CD4-positive, CD25-positive, alpha-beta regulatory T cell (primary cell): ENCODE measurements at places on chromosomes 4 and X. TPM values are rescaled to one million over a fixed set of nuclear protein-coding genes. Genes with fewer than 3 reads are reported as not detected.

- no peaks in the 10 kb centered on the region for H3K36me3 ChIP-seq
- DNase-seq, result no peak
- peaks cover 4% of the 10 kb centered on the region for H3K27me3 ChIP-seq
- H3K27ac ChIP-seq, result no peak overlapping the region
- no peak overlapping the region for H3K4me3 ChIP-seq
- H3K4me1 ChIP-seq, result no peaks in the 10 kb centered on the region
Observed at GRCh38 chr4:184934961-184935360, 83.3 kb upstream of the HELT start.

DNA sequence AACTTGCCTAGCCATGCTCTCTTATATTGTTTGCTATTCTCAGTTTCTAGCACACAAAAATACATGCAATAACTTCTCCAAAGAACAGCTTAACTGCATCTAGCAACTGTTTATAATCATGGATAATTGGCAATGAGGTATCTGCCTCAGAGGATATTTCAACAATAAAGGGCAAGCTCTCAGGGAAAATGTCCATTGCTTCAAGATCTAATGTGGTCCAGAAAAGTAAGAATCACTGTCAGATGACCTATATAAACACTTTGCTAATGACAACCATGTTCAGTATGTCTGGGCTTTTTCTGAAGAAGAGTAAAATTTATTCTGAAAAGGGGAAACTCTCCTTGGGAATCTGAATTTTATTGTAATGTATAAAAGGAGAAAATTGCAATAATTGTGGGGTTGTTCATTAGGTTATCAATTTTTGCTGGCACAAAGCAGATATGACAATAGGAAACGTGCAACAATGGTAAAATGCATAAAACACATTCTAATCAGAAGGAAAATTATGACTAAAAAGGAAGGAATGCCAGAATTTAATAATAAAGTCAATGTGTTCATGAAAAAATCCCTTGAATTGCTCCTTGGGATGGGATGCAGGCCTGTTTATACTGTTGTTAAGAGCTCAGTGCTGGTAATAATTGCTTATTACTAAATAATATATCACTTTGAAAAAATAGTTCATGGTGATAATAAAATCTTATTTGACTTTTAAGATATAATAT is 90.3 kb downstream of the ANTXR2 start:
- no peaks in the 10 kb centered on the region for H3K27me3 ChIP-seq
- no peak overlapping the region for H3K4me3 ChIP-seq
- no peaks in the 10 kb centered on the region for H3K4me1 ChIP-seq
- H3K27ac ChIP-seq, result no peak overlapping the region
- peaks cover 37% of the 10 kb centered on the region for H3K36me3 ChIP-seq

- H3K27ac ChIP-seq, result no peak overlapping the region
- no peaks in the 10 kb centered on the region for H3K36me3 ChIP-seq
- H3K4me3 ChIP-seq, result no peak overlapping the region
- DNase-seq, result no peak
Observed at GRCh38 chr4:85823295-85823694, 348.3 kb downstream of the ARHGAP24 start.

DNA sequence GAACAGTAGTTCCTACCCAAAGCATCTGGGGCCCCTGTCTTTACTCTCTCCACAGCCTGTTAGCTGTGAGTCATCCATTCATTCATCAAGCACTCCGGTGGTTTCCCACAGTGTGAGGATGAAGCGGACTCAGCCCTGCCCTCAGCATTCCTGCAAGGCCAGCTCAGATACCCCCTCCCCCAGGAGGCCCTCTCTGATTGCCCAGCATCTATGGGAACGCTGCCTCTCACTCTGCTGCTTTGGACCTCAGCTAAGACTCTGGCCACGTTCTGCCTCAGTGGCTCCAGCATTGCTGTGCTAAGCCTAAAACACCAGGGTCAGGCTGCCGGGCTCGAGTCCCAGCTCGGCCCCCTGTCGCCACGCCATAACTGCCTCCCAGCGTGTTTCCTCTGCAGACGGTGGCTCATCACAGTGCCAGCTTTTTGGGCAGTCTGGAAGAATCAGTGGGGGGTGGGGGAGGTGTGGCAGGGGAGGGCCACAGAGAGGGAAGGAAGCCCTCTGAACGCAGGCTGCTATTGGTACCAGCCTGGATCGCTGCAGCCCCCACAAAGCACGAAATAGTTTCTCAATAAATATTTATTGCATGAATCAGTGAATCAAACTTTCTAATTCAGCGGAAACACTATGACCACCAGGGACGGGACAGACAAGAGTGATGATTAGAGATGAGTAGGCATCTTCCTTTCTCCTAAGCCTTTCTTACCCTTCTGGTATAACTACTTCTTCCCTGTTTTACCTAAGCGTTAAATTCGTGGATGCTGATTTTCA is 74.4 kb downstream of the SORCS2 start:
- no peaks in the 10 kb centered on the region for H3K36me3 ChIP-seq
- no peaks in the 10 kb centered on the region for H3K27me3 ChIP-seq
- no peaks in the 10 kb centered on the region for H3K4me1 ChIP-seq
- H3K27ac ChIP-seq, result no peak overlapping the region
- H3K4me3 ChIP-seq, result no peak overlapping the region

DNA sequence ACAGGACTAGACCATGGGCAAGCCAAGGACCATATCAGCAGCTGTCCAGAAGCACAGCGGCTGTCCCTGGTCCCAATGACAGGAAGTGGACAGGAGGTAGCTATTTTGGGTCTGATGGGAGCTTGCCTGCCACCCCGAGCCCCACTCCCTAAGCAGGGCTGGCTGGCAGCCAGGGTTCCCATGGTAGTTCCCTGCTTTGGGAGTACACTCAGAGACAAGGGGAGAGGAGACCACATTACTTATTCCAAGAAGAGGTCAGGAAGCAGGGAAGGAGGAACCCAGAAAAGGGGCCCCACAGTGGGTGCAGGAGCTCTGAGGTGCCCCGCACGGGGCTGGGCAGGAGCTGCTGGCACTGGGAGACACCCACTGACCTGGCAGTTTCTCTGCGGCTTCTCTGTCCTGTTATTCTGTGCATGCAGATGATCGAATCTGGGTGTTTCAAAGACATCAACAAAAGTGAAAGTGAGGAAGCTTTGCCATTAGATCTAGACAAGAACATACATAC is 36.3 kb downstream of the HTT-AS start:
- no peak overlapping the region for H3K27ac ChIP-seq
- H3K4me3 ChIP-seq, result peak overlapping the region; percentile 60
- H3K4me1 ChIP-seq, result peaks cover 35% of the 10 kb centered on the region
- peak; percentile 60 for DNase-seq
- no peaks in the 10 kb centered on the region for H3K36me3 ChIP-seq

DNA sequence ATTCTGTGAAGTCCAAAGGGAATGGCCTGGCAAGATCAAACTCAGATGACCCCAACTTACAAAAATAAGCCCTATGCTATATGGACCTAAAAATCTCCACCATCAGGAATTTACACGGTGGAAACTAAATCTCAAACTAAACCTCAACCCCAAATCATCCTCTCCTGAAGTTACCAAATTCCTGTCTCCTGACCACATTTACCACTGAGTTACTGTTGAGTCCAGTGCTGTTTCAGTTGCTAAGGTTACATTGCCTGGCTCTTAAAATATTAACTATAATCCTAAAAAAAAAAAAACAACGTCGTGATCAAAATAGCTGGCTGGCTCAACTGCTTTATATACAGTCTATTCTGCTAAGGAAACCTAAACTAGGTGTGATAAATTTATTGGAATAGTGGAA is 315.2 kb upstream of the SLIT2 start:
- no peak for DNase-seq
- H3K4me1 ChIP-seq, result no peaks in the 10 kb centered on the region
- H3K27me3 ChIP-seq, result no peaks in the 10 kb centered on the region
- H3K36me3 ChIP-seq, result no peaks in the 10 kb centered on the region

- H3K27me3 ChIP-seq, result no peaks in the 10 kb centered on the region
- no peak overlapping the region for H3K27ac ChIP-seq
- no peak overlapping the region for H3K4me3 ChIP-seq
- DNase-seq, result no peak
- H3K36me3 ChIP-seq, result no peaks in the 10 kb centered on the region
Observed at GRCh38 chrX:23816179-23816578, 33.2 kb downstream of the SAT1 start.

DNA sequence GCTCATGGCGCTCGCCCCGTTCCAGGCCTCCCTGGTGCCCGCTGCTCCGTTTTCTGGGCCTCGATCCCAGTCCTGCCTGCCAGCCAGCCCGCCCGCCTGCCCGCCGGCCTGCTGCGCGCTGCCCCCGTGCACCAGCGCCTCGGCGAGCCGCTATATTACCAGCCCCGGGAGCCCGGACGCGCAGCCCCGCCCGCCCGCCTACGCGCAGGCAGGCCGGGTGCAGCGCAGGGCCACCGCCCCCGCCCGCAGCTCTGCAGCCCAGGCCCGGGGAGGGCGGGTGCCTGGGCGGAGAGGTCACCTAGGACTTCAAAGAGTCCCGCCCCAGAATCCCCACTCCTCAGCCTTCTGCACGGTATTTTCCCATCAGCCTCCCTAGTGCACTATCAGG is at the start of gene MAOB:
Gene MAOB (minus strand): TSS at position 157 of the 388 bp plus-strand sequence. CDS start 151 bp downstream, at position 6.
- H3K27me3 ChIP-seq, result peaks cover 9% of the 10 kb centered on the region
- no peak within 1 kb of the TSS for H3K4me3 ChIP-seq
- no peak within 1 kb of the TSS for H3K27ac ChIP-seq
- no peak for DNase-seq
- no peaks in the 10 kb centered on the region for H3K4me1 ChIP-seq

- H3K4me1 ChIP-seq, result no peaks in the 10 kb centered on the region
- no peak for DNase-seq
- H3K36me3 ChIP-seq, result no peaks in the 10 kb centered on the region
Observed at GRCh38 chrX:13499736-13500135, 69.7 kb upstream of the EGFL6 start.

DNA sequence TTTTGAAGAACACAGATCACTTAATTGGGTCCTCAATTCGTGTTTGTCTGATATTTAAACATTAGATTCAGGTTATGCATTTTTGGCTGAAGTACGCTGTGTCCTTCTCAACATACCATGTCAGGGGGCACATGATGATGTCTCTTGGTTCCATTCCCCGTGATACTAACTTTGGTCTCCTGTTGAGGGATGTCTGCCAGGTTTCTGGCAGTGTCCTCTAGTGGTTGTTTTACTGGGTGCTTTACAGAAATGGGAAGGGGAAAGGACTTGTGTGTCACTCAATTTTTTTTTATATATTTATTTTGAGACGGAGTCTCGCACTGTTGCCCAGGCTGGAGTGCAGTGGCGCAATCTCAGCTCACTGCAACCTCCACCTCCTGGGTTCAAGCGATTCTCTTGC is 58.2 kb downstream of the WWC2 start:
- no peak overlapping the region for H3K4me3 ChIP-seq
- H3K4me1 ChIP-seq, result no peaks in the 10 kb centered on the region
- no peaks in the 10 kb centered on the region for H3K36me3 ChIP-seq
- DNase-seq, result no peak

DNA sequence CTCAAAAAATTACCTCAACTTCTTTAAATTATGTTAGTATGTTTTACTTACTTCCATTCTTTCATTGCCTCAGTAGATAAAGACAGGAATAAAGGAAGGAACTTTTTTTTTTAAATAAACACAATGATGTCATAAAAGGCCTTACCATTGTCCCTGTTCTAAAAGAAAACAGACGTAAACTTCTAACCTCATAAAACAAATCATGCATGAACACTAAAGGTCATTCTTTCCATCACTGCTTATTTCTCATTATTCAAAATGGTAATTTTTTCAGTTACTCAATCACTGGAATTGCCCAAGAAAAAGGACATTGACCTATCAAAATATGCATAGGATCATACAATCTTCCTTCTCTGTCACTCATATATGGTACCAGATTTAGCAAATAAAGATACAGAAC is 32.2 kb upstream of the ARMCX2 start:
- DNase-seq, result no peak
- no peak overlapping the region for H3K4me3 ChIP-seq
- H3K27me3 ChIP-seq, result no peaks in the 10 kb centered on the region
- H3K27ac ChIP-seq, result no peak overlapping the region
- no peaks in the 10 kb centered on the region for H3K4me1 ChIP-seq

- DNase-seq, result no peak
- H3K4me1 ChIP-seq, result peaks cover 79% of the 10 kb centered on the region
- peak overlapping the region; percentile 55 for H3K27ac ChIP-seq
- no peaks in the 10 kb centered on the region for H3K27me3 ChIP-seq
- H3K4me3 ChIP-seq, result no peak overlapping the region
Observed at GRCh38 chrX:154349979-154350378, 24.5 kb downstream of the FLNA start.

GRCh38 chr4:6324461-6324998 is 54.9 kb downstream of the WFS1 start:
- H3K27ac ChIP-seq, result no peak overlapping the region
- H3K27me3 ChIP-seq, result peaks cover 2% of the 10 kb centered on the region
- H3K4me3 ChIP-seq, result no peak overlapping the region
- no peaks in the 10 kb centered on the region for H3K36me3 ChIP-seq

- DNase-seq, result no peak
- H3K36me3 ChIP-seq, result no peaks in the 10 kb centered on the region
- H3K27ac ChIP-seq, result no peak overlapping the region
- no peak overlapping the region for H3K4me3 ChIP-seq
Observed at GRCh38 chr4:101599620-101600019, 190.9 kb upstream of the BANK1 start.

- H3K27me3 ChIP-seq, result no peaks in the 10 kb centered on the region
- DNase-seq, result no peak
- peaks cover 14% of the 10 kb centered on the region for H3K4me1 ChIP-seq
- no peak overlapping the region for H3K4me3 ChIP-seq
- no peak overlapping the region for H3K27ac ChIP-seq
- no peaks in the 10 kb centered on the region for H3K36me3 ChIP-seq
Observed at GRCh38 chrX:39438603-39439602, 637.6 kb downstream of the MID1IP1 start.

DNA sequence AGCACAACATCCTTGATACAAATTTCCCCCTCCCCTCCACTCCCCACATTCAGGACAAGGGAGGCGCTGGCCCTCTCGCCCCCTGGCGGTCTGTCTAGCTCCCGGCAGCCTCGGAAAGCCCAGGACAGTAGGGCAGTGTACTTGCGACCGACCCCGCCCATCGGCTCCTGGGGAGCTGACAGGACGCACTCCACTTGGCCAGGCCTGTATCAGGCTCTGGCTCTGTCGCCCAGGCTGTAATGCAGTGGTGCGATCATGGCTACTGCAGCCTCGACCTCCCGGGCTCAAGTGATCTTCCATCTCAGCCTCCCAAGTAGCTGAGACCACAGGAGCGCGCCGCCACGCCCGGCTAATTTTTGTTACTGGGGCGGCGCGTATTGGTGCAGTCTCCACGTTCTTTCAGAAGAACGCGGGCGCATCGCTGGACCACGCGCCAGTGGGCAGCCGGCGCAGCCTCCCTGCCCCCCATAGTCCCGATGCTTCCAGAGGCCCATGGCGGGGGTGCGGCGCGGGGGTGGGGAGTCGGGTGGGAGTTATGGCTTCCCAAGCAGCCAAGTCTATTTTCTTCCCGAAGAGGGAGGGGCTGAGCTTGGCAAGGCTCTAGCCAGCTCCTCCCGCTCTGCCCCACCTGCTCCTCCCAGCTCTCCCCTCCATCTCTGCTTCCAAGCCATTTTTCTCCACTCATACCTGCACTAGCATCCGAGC is 7.8 kb upstream of the AKAP14 start:
- peak; percentile 49 for DNase-seq
- no peak overlapping the region for H3K4me3 ChIP-seq
- H3K27ac ChIP-seq, result no peak overlapping the region

- no peaks in the 10 kb centered on the region for H3K36me3 ChIP-seq
- H3K27me3 ChIP-seq, result peaks cover 71% of the 10 kb centered on the region
- no peak for DNase-seq
- peaks cover 12% of the 10 kb centered on the region for H3K4me1 ChIP-seq
- H3K4me3 ChIP-seq, result no peak overlapping the region
Observed at GRCh38 chr4:173536808-173537429, 6.9 kb upstream of the HAND2 start.

HSFX2 gene
- total RNA-seq, result not detected

MAGED4 gene
- 0.49 TPM for total RNA-seq

CCDC158 gene
- not detected for total RNA-seq

AFM gene
- total RNA-seq, result not detected

NAT8L gene
- total RNA-seq, result 0.15 TPM

APLN gene
- not detected for total RNA-seq

ARHGAP4 gene
- total RNA-seq, result 459 TPM

SPANXC gene
- total RNA-seq, result not detected

HTR2C gene
- total RNA-seq, result not detected

CDKL2 gene
- total RNA-seq, result 0.30 TPM
